ENCODE measurements at places on chromosomes 11 and 22.

DNA sequence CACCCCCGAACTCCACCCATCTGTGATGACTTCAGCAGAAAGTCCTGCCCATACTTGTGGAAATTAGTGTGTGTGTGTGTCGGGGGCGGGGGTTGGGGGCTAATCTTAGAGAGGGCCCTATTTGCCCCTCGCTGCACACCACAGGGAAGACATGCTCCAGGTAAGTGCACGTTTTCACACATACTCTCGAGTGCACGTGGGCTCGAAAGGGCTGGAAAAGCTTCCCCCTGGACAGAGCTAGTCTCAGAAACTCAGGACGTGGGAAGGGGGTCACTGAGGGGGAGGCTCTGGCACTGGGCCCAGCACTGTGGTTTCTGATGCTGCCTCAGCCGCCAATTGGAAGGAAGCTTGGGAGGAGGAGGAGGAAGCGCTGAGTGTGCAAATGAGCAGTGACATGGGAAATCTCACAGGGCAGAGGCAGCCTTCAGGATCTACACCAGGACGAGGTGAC lies 40.7 kb upstream of the CD82 start:
- no peak for DNase-seq
- H3K4me3 ChIP-seq, result no peak overlapping the region
- H3K36me3 ChIP-seq, result no peaks in the 10 kb centered on the region
- H3K4me1 ChIP-seq, result no peaks in the 10 kb centered on the region
- no peaks in the 10 kb centered on the region for H3K27me3 ChIP-seq

DNA sequence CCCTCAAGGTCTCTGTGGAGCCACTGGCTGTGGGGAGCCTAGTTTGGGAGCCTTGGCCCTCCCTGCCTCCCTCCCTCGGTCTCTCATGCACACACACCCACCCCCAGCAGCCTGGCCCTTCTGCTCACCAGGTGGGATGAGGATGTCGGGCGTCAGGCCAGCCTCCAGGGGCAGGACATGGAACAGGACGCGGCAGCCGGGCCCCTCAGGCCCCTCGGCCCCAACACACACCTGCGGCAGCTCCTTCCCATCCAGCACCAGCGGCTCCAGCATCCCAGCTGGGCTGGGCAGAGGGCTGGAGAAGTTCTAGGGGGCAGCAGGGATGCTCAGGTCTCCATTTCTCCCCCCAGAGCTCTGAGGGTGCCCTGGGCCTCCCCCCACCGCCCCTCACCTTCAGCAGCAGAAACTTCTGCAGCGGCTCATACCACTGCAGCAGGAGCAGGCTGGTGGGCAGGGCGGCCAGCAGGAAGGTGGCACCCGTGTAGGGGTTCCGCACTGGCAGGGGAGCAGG lies 11.2 kb downstream of the MAP4K2 start:
- no peak overlapping the region for H3K27ac ChIP-seq
- H3K36me3 ChIP-seq, result peaks cover 59% of the 10 kb centered on the region
- no peak overlapping the region for H3K4me3 ChIP-seq
- DNase-seq, result no peak
- H3K27me3 ChIP-seq, result no peaks in the 10 kb centered on the region

GRCh38 chr11:132357811-132358572 lies 987.6 kb downstream of the NTM start:
- no peaks in the 10 kb centered on the region for H3K27me3 ChIP-seq
- H3K27ac ChIP-seq, result no peak overlapping the region
- H3K36me3 ChIP-seq, result no peaks in the 10 kb centered on the region
- no peaks in the 10 kb centered on the region for H3K4me1 ChIP-seq

DNA sequence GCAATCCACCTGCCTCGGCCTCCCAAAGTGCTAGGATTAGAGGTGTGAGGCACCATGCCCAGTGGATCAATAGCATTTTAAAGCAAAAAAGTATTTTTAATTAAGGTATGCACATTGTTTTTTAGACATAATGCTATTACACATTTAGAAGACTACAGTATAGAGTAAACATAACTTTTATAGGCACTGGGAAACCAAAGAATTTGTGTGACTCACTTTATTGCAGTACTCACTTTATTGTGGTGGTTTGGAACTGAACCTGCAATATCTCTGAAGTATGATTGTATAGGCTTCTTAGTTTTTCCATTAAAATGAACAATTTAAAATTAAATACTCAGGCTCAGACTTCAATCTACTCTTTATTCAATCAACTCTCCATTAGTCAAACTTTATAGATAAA lies 17.5 kb upstream of the CD3E start:
- H3K4me1 ChIP-seq, result peaks cover 4% of the 10 kb centered on the region
- no peaks in the 10 kb centered on the region for H3K27me3 ChIP-seq
- DNase-seq, result no peak
- no peak overlapping the region for H3K4me3 ChIP-seq
- no peak overlapping the region for H3K27ac ChIP-seq
- no peaks in the 10 kb centered on the region for H3K36me3 ChIP-seq

GRCh38 chr11:100830978-100831732 lies 144.1 kb downstream of the ARHGAP42 start:
- H3K4me1 ChIP-seq, result no peaks in the 10 kb centered on the region
- H3K4me3 ChIP-seq, result no peak overlapping the region
- H3K36me3 ChIP-seq, result no peaks in the 10 kb centered on the region
- no peak for DNase-seq
- no peak overlapping the region for H3K27ac ChIP-seq

- no peak overlapping the region for H3K4me3 ChIP-seq
- no peak for DNase-seq
- H3K27ac ChIP-seq, result no peak overlapping the region
- peaks cover 22% of the 10 kb centered on the region for H3K4me1 ChIP-seq
- peaks cover 34% of the 10 kb centered on the region for H3K27me3 ChIP-seq
Observed at GRCh38 chr11:57643802-57644201, 5.9 kb downstream of the YPEL4 start.

GRCh38 chr11:2418693-2419360 lies 18.3 kb downstream of the TSSC4 start:
- no peaks in the 10 kb centered on the region for H3K27me3 ChIP-seq
- DNase-seq, result no peak
- peaks cover 9% of the 10 kb centered on the region for H3K4me1 ChIP-seq

GRCh38 chr22:46193898-46194310 lies 43.6 kb downstream of the PPARA start:
- no peak overlapping the region for H3K27ac ChIP-seq
- no peak for DNase-seq
- H3K4me1 ChIP-seq, result no peaks in the 10 kb centered on the region
- H3K36me3 ChIP-seq, result peaks cover 2% of the 10 kb centered on the region
- H3K27me3 ChIP-seq, result no peaks in the 10 kb centered on the region
- no peak overlapping the region for H3K4me3 ChIP-seq

GRCh38 chr11:95517453-95517852 lies 272.1 kb downstream of the FAM76B start:
- H3K27me3 ChIP-seq, result no peaks in the 10 kb centered on the region
- no peak overlapping the region for H3K4me3 ChIP-seq
- DNase-seq, result no peak
- H3K4me1 ChIP-seq, result no peaks in the 10 kb centered on the region
- no peaks in the 10 kb centered on the region for H3K36me3 ChIP-seq

- H3K4me1 ChIP-seq, result no peaks in the 10 kb centered on the region
- no peak overlapping the region for H3K27ac ChIP-seq
- no peak overlapping the region for H3K4me3 ChIP-seq
Observed at GRCh38 chr11:18490319-18490718, 34.7 kb downstream of the LDHAL6A start.

GRCh38 chr11:119776031-119776636 lies 47.1 kb upstream of the NECTIN1 start:
- no peaks in the 10 kb centered on the region for H3K4me1 ChIP-seq
- H3K27me3 ChIP-seq, result no peaks in the 10 kb centered on the region
- H3K4me3 ChIP-seq, result no peak overlapping the region
- H3K27ac ChIP-seq, result no peak overlapping the region
- DNase-seq, result no peak

DNA sequence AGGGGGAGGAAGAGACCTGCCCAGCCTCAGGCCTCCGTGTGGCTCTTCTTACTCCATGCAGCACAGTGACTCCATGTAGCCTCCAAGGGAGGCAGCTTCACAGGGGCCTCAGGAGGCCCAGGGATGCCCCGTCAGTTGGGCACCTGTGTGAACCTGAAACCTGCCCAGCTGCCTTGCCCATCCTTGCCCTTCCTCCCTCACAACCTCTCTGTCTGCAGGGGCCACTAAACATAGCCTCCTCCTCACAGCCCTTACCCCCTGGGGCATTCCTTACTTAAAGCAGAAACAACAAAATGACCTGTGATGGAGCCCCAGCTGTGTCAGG lies 7.1 kb downstream of the LRRC32 start:
- peaks cover 9% of the 10 kb centered on the region for H3K4me1 ChIP-seq
- DNase-seq, result no peak
- H3K4me3 ChIP-seq, result no peak overlapping the region
- no peak overlapping the region for H3K27ac ChIP-seq
- H3K36me3 ChIP-seq, result no peaks in the 10 kb centered on the region
- no peaks in the 10 kb centered on the region for H3K27me3 ChIP-seq

DNA sequence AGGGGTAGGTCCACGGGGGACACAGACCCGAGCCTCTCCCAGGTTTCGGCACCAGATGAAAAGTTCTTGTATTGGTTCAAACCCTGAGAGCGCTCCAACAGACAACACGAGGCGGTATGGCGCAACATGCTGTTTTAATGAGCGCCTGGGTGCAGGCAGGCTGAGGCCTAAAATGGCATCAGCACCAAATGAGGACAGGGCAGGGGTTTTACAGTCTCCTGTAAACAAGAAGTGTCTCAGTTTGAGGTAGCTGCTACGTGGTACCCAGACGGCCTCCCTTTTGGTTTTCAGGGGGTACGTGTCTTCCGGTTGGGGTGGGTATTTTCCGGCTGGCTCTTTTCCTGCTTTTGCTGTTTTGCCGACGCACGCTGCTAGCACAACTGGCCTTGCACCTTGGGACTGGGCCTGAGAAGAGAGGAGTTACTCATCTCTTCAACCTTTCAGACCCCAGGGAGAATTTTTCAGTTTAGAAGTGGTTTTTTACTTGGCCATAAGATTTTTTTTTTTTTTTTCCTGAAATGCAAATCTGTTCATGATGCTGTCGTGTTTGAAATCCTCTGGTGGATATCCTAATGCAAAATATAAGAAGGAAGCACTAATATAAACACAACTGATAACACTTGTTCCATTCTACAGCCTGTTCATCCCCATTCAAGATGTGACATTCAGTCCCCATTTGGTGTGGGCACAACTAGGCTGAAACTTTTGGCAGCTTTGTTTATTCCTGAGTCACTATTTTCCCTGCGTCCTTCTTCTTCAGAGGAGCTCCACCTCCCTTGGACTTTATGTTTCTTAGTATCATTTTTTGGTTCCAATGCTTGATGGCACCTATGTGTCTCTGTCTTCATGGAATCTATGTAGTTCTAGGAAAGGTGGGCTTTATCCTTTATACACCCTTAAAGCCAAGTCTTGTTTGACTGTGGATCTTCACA lies 6.5 kb downstream of the PPFIBP2 start:
- no peaks in the 10 kb centered on the region for H3K36me3 ChIP-seq
- H3K27me3 ChIP-seq, result no peaks in the 10 kb centered on the region
- peak overlapping the region; percentile 6 for H3K27ac ChIP-seq
- H3K4me3 ChIP-seq, result no peak overlapping the region
- no peaks in the 10 kb centered on the region for H3K4me1 ChIP-seq
- no peak for DNase-seq

GRCh38 chr22:46201059-46201757 lies 48.9 kb downstream of the CDPF1 start:
- H3K4me3 ChIP-seq, result no peak overlapping the region
- DNase-seq, result no peak
- no peaks in the 10 kb centered on the region for H3K27me3 ChIP-seq
- no peak overlapping the region for H3K27ac ChIP-seq
- H3K4me1 ChIP-seq, result no peaks in the 10 kb centered on the region

DNA sequence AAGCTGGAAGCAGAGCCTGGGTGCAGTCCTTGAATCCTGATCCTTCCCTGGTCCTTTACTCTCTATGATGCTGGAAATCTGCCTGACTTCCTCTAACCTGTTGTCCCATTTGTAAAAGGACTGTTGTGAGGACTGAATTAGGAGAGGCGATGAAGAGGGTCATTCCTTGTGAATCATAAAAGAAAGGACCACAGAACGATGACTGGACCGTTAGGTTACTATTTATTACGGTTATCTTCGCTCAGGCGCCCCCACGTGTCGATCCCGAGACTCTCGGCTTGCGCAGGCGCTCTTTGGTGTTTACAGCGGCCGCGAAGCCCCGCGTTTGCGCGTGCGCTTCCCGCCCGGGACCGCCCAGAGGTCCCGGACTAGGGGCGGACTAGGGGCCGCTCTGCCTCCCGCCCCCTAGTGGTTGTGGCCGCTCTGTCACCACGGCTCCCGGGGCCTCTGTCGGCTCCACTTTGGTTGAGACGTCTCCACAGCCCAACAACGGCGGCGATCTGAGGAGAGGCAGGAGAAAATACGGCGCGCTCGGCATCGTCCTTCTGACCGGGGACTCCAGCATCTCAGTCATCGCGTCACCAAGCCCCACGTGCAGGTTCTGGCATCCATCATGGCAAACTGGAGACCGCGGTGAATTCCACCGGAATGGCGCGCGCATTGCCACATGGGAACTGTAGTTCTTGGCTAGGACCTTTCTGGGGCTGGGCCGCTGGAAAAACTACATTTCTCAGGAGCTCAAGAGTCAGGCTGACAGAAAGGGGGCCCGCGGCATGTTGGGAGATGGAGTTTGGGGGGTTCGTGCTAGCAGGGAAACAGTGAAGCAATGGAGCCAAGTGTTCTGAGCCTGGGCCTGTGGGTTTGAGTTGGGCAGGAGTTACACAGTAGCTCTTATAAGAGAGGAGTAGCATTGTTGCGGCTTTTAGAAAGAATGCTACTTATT lies at the start of gene STARD10:
Gene STARD10 (minus strand): TSS at position 623 of the 943 bp plus-strand sequence. CDS start 12,866 bp downstream, outside the sequence.
- peaks cover 16% of the 10 kb centered on the region for H3K4me1 ChIP-seq
- peak within 1 kb of the TSS; percentile 100 for H3K27ac ChIP-seq
- H3K36me3 ChIP-seq, result no peaks in the 10 kb centered on the region
- DNase-seq, result peak; percentile 91

GRCh38 chr11:68954836-68955606 lies 25.8 kb downstream of the MRGPRD start:
- no peak overlapping the region for H3K27ac ChIP-seq
- DNase-seq, result no peak
- no peaks in the 10 kb centered on the region for H3K36me3 ChIP-seq
- no peaks in the 10 kb centered on the region for H3K27me3 ChIP-seq
- H3K4me3 ChIP-seq, result no peak overlapping the region
- H3K4me1 ChIP-seq, result peaks cover 9% of the 10 kb centered on the region

DNA sequence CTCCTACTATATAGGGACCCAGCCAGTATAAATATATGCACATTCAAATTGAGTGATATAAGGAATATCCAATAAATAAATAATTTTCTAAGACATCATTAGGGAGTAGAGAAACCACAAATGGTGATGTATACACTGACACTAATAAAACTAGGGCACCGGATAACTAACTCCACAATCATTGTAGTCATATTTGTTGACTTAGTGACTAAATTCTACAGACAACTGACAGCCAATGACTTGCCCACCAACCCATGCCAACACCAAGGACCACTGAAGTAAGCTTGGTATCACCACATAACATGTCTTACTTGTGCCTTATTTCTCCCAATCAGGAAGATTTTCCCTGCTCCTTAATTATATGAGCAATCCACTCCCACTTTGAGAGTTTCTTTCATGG lies 139.6 kb upstream of the TRPC6 start:
- H3K36me3 ChIP-seq, result no peaks in the 10 kb centered on the region
- no peak overlapping the region for H3K4me3 ChIP-seq
- DNase-seq, result no peak

GRCh38 chr11:46890665-46891064 lies 27.7 kb downstream of the LRP4 start:
- H3K27ac ChIP-seq, result no peak overlapping the region
- DNase-seq, result no peak
- no peak overlapping the region for H3K4me3 ChIP-seq
- H3K4me1 ChIP-seq, result no peaks in the 10 kb centered on the region
- no peaks in the 10 kb centered on the region for H3K27me3 ChIP-seq
- no peaks in the 10 kb centered on the region for H3K36me3 ChIP-seq

- no peak for DNase-seq
- H3K36me3 ChIP-seq, result no peaks in the 10 kb centered on the region
- no peak overlapping the region for H3K4me3 ChIP-seq
- peaks cover 57% of the 10 kb centered on the region for H3K27me3 ChIP-seq
- peaks cover 38% of the 10 kb centered on the region for H3K4me1 ChIP-seq
Observed at GRCh38 chr11:32433101-32433913, 2.0 kb downstream of the WT1 start.
